ENCODE measurements at places on chromosomes 6 and 20.

DNA sequence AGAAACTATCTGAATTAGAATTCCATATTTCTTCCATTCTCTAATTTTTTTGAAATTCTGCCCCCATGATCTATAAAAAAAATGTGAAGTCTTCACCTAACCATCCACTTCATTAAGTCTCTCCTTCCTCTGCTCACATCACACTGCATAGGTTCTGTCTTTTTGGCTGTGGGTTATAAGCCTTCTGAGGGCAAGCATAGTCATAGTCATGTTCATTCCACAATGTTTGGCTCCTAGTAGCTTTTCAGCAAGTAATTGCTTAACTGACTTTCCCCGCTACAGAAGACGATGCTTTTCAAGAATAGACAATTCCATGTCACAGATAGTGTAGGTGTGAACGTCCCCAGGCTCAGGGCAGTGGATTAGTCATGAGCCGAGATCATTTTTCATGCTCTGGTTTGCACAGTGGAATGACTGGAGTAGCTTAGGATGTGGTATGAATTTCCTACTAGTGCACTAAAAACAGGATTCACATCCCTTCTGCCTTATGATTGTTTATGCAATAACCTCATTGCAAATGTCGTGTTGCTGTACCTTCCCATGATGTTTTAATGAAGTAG lies 29.1 kb downstream of the WRNIP1 start:
- DNase-seq = no peak

- DNase-seq = peak; percentile 76
Measured at GRCh38 chr6:16420715-16421461, 182.5 kb downstream of the GMPR start.

- DNase-seq = no peak
Measured at GRCh38 chr6:90285042-90285481, 11.6 kb downstream of the BACH2 start.

DNA sequence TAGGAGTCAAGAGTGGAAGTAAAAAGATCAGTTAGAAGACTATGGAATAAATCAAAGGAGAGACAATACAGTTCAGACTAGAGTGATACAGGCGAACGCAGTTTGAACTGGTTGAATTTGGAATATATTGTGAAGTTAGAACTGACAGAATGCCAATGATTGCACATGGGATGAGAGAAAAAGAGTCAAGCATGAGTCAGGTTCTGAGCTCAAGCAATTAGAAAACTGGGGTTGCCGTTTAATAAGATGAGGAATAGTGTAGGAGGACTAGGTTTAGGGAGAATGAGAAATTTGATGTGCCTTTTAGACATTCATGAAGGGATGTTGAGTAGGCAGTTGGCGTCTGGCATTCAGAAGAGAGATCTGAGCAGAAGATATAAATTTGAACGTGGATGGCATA lies 8.0 kb downstream of the RNF217 start:
- peak; percentile 25 for DNase-seq

DNA sequence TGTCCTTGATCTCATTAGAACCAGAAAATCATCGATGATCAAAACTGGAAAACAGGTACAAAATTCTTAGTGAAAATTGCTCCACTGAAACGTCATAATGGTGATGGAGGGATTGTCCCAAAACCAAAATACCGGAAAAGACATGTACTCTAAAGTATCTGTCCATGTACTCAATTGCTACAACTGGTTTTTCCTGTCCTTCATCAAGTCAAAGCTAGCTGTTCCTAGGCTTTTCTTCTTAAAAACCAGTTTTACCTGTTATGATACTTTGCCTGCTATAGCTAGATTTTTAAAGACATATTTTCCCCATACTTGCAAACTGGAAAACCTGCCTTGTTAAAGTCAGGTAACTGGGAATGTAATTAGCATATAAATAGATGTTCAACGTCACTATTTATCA lies 50.5 kb upstream of the LRRC1 start:
- DNase-seq = no peak

- DNase-seq = peak; percentile 46
Measured at GRCh38 chr6:106087548-106088325, 1.6 kb downstream of the PRDM1 start.

- no peak for DNase-seq
Measured at GRCh38 chr6:43673444-43674084, 14.0 kb downstream of the MRPS18A start.

DNA sequence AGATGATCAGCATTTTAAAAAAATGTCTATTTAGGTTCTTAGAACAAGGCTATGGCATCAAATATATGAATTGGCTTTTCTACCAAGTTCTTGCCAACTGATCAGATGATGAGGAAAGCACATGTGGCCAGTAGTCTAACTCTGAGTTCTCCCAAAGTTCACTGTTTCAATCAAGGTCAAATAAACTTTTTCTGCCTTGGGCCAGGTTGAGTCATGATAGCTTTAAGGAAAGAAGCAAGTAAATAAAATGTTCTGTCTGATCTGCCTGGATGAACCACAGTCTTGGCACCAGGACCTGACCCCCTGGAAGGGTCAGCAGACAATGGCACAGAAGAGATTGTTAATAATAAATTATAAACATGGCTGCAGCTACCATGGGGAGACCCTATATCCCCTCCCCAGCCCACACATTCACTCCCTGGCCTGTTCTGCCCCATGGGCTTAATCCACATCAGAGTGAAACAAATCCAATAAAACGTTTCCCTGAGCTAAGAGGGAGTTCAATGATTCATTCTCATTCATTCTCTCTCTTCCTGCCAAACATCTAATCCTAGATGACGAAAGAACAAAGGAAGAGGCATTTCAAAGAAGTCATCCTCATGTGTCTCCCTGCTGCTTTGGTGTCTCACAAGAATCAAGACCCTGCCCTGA lies 661.6 kb downstream of the DHX35 start:
- DNase-seq = no peak

DNA sequence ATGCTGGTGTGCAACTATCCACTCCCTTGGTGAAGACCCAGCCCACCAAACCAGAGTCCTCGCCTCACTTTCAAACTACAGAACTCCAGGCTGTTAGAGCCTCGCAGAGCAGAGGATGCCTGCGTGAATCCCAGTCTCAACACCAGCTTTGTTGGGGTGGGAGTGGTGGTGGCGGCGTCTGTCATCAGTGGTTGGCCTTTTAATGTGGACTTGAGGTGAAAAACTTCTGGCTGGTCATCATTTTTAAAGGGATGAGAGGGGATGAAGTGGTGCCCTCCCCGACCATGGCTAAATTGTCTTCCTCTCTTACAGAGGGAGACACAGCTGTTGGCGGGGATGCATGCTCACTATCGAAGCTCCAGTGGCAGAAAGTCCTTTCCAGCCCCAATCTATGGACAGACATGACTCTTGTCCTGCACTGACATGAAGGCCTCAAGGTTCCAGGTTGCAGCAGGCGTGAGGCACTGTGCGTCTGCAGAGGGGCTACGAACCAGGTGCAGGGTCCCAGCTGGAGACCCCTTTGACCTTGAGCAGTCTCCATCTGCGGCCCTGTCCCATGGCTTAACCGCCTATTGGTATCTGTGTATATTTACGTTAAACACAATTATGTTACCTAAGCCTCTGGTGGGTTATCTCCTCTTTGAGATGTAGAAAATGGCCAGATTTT lies 54.9 kb downstream of the EZR start:
- DNase-seq = no peak

GRCh38 chr6:145668844-145669243 lies 66.5 kb downstream of the EPM2A start:
- no peak for DNase-seq

DNA sequence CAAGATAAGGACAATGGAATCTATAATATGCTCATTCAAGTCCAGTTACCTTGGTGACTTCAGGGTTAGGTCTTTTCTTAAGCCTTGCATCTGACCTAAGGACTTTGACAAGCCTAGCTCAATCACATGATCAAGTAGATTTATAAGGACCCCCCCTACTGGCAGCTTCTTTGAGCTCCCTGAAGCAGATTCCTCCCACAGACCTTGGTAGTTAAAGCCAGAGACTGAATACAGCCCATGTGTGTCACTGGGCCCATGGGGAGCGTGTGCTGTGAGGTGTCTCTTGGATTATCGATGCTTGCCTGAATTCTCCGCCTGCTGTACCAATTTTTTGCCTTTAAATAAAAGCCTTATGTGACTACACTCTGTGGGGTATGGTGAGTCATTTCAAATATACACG lies 372.7 kb upstream of the RGS17 start:
- DNase-seq = no peak

- DNase-seq = no peak
Measured at GRCh38 chr6:41815587-41815986, 28.1 kb downstream of the TOMM6 start.

GRCh38 chr6:83590416-83590815 lies 78.1 kb downstream of the PRSS35 start:
- DNase-seq = no peak

- DNase-seq = no peak
Measured at GRCh38 chr20:24042646-24043045, 54.1 kb upstream of the GGTLC1 start.

- DNase-seq = no peak
Measured at GRCh38 chr6:36920049-36920448, 34.3 kb downstream of the C6orf89 start.

DNA sequence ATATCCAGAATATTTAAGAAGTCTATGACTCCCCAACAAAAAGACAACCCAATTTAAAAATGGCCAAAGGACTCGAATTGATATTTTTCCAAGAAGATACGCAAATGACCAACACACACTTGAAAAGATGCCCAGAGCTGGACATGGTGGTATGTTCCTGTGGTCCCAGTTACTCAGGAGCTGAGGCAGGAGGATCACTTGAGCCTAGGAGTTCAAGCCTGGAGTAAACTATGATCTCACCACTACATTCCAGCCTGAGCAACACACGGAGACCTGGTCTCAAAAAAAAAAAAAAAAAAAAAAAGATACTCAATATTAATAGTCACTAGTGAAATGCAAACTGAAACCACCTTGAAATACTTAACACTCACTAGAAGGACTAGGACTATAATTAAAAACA lies 12.2 kb upstream of the ARMC2 start:
- no peak for DNase-seq

DNA sequence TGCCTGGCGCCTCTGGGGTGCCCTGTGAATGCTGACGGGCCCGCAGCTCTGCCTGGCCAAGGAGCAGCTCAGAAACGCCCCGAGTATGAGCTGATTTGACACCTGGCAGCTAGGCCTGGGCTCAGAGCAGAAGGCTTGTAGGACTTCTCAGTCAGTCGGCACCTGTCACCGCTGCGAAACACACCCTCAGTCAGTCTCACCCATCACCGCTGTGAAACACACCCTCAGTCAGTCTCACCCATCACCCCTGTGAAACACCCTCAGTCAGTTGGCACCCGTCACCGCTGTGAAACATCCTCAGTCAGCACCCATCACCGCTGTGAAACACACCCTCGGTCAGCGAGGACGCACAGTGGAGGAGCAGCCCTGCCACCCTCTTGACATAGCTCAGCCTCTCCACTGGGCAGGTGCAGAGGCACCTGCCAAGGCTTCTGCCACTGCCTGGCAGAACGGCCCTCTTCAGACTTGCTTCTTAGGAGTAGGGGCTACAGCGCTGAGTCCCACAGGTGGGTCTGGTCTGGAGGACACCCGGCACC lies 109.0 kb downstream of the PSMB1 start:
- DNase-seq = no peak

DNA sequence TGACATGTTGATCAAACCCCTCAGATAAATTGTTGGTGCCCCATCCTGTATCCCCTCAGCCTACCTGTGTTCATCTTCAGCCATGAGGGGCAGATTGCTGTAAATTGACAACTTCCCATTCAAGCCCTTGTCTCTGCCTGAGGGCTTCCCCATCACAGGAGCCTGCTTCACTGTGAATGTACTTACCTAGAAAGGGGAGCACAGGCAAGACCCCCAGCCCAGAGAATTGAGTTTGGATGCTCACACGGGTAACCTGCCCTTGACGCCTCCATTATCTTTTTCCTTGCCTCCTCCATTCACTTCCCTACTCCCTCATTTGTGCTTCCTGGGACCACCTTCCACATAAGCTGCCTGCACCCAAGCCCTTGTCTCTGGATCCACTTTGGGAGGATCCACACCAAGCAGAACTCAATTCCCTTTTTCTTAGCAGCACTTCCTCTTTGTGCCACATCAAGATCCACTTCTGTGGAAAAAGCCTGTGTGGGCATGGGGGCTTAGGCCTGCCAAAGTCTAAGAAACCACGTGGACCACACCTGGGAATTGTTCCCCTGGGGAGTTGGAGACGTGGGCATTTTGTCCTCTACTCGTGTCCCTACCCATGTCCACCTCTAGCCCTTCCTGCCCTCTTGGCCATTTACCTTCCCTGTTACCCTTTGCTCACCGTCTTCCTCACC lies 103.4 kb upstream of the FOXA2 start:
- no peak for DNase-seq

DNA sequence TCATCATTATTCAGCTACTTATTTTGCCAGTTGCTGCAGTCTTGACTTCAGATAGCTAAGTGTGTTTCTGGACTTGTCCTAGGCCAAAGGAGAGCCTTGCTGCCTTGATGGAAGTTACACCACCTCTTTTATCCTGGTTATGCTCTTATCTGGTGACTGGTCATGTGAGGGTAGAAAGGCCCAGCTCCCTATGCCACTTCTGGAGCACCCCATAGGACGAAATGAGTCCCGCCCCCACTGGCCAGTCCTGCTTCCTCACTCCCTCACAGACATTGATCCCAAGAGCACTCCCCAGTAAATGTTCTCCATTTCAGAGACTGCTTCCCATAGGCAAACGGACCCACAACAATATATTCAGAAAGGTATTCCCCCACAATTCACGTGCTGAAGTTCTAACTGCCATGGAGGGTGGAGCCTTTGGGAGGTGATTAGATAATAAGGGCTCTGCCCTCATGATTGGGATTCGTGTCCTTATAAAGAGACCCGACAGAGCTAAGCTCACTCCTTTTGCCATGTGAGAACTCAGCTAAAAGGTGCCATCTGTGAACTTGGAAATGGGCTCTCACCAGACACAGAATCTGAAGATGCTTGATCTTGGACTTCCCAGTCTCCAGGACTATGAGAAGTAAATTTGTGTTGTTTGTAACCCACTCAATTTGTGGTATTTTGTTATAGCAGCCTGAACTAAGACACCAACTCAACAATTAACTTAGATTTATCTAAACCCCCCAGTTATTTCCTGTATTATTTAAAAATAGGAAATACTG lies 21.5 kb upstream of the ELOVL2 start:
- no peak for DNase-seq

- no peak for DNase-seq
Measured at GRCh38 chr6:167424700-167425099, 99.8 kb downstream of the TTLL2 start.

- no peak for DNase-seq
Measured at GRCh38 chr20:10629946-10630650, 43.7 kb downstream of the JAG1 start.

- DNase-seq = no peak
Measured at GRCh38 chr6:109693111-109693510, 2.0 kb downstream of the FIG4 start.

- no peak for DNase-seq
Measured at GRCh38 chr6:119261944-119262284, 87.6 kb downstream of the MAN1A1 start.

GRCh38 chr6:79861023-79861422 lies 86.3 kb downstream of the ELOVL4 start:
- no peak for DNase-seq

DNA sequence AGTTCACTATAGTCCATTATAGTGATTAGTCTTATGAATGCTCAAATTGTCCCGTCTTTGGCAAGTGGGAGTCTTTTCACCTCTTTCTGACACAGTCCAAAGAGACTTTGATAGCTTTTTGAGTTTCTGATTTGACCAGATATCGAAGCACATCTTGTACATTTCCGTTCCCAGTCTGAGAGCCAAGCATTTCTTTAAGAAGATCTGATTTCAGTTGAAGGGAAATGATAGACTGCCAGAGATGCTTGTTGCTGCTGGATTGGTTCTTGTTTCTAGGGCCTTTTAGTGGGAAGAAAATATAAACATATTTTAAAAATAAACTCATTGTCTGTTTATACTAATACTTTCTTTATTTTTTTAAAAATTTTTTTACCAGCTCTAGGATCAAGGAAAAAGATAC lies 54.1 kb upstream of the IER3 start:
- DNase-seq = no peak
